ENCODE measurements at places on chromosomes 3 and 15.

DNA sequence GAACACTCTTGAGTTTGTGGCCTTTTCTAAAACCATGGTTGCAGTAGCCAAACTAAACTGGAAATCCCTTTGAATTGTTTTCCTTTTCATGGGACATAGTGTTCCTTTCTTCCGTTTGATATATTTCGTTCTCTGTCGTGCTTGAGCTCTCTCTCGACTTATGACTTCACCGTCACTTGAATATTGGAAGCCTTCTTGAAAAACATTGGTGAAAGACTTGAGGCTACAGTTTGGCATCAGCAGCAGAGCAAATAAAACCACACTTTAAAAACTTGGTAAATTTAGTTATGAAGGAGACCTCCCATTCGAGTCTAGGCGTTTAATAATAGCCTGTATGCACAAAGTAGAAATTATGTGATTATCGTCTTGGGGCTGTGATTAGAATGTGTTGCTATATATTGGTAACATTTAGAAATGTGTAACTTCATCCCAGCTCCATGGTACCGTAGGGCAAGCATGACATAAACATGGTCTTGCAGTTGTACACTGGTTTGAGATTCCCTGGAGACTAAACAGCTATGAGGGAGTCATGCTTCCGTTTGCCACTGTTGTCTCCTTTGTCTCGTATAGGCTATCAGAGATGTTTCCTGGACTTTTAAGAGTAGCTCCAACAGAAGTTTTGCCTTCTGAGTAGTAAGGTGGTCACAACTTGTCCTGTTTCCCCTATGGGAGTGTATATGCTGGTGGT lies 122.3 kb downstream of the PTPRG start:
- no peak for DNase-seq

GRCh38 chr3:46539443-46540005 lies 26.6 kb downstream of the LRRC2 start:
- DNase-seq: no peak

DNA sequence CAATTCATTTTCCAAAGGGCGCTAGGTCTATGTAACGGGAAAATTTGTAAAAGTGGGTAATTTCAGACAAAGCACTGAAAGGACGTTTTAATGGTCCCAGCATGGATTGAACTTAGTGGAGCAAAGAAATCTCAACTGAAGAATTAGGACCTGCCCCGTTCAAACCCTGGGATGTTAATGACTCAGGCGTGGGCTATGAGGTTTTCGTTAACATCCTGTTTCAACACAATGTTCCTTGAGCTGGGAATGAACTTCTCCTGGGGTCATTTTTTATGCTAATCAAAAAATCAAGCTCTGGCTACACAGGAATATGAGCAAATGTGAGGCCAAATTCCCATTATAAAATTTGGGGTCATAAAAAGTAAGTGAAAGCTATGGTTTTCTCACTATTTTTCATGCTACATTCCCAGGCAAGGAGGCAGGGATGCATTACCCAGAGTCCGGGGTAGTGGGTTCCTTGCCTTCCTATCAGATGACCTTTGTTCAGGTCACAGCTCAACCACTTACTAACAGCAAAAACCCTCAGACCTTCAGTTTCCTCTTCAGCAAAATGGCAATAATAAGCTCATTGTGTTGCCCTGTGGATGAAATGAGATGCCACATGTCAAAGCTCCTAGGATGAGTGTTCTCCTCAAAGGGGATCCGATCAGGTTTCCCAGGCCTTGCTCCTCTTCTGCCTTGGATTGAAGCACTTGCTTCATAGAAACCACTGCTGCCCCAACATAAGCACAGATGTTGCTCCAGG lies 271.4 kb downstream of the ARRDC4 start:
- DNase-seq: no peak

GRCh38 chr3:51845129-51845528 lies 16.3 kb upstream of the IQCF2 start:
- no peak for DNase-seq

- no peak for DNase-seq
These were observed 79.9 kb downstream of the TLE3 start for GRCh38 chr15:70017801-70018200.

GRCh38 chr3:192747746-192748145 lies 20.4 kb upstream of the FGF12 start:
- DNase-seq: no peak

- no peak for DNase-seq
These were observed 28.2 kb downstream of the MYL3 start for GRCh38 chr3:46835054-46835453.

- DNase-seq: no peak
These were observed 6.0 kb downstream of the CCDC12 start for GRCh38 chr3:46970391-46971091.

DNA sequence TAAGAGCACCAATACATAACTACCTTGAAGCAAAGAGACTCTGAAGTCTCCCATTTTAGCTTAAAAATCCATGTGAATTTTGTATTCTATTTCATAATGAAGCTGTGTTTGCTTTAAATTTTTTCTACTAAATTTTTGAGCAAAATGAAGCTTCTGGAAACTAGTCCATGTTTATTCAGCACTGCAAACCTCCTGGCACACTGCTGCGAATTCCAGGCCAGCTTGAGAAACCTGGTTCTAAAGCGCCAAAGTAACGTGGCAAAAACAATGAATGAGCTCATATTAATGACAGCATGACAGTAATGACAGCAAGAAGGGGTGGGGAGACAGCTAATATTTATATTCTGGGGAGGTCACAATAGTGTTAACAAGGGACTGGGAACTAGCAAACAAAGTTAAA lies 25.7 kb downstream of the CEP152 start:
- DNase-seq: no peak

- no peak for DNase-seq
These were observed 2.5 kb downstream of the CD200 start for GRCh38 chr3:112335434-112335781.

- DNase-seq: peak; percentile 25
These were observed 459.4 kb upstream of the TPRG1 start for GRCh38 chr3:188712248-188712924.

Measured in AG09309 (cell line).